NCI-H1930 (cell line): ENCODE measurements at places on chromosomes 2 and 18.

GRCh38 chr2:9114458-9114857 lies 92.2 kb upstream of the ASAP2 start:
- DNase-seq = no peak

DNA sequence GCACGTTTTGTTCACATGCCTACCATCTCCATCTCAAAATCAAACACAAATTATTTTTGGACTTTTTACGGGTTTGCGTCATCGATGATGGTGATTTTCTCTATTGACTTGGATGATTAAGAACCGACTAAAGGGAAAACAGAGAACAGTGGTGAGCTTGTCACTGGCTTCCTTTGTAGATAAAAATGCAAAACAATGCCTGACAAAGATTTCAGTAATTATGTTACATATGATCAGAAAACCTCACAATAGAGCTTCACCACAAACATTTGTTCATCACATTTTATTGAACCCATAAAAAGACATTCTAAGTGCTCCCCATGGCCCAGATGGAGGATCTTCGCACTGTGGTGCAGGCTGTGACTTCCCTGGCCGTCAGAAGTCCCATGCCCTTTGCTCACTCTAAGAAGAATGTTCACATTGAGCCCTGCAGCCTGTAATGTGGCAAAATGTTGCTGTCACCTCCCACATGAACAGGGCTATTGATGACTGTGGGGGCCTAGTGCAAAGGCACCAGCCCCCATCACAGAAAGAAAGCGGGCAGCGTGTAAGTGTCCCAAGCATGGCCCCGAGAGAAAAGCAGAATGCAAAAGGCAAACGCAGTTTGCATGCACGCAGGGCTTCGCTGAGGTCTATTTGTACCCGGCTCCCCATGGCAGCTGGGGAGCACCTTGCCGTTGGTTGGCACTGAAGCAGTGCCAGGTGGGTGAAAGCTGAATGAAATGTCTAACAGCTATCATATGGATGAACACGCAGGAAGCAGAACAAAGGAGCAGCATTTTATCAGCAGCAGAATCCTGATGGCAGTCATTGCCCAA lies 60.6 kb downstream of the BCL2 start:
- no peak for DNase-seq

GRCh38 chr2:24403832-24404212 lies 43.5 kb upstream of the ITSN2 start:
- DNase-seq = no peak

- DNase-seq = no peak
Measured at GRCh38 chr2:125979886-125980285, 676.1 kb upstream of the GYPC start.

GRCh38 chr2:106062627-106063026 lies 131.5 kb downstream of the UXS1 start:
- DNase-seq = no peak

DNA sequence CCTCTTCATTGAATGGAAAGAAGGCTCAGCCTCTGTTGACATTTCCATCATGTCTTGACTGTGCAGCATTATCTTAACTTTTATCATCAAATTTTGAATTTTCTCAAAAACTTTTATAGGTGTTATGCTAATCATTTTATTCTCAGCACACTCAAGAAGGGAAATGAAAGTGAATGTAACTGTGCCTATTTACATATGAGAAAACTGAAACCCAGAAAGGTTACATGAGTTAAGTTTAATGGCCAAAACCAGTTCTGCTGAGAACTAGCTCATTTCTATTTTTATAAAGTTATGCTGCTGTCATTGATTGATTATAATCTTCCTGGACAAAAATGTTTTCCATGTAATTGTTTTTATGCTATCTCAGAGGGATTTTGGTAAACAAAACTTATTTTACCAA lies 618.8 kb upstream of the NRXN1 start:
- DNase-seq = no peak

DNA sequence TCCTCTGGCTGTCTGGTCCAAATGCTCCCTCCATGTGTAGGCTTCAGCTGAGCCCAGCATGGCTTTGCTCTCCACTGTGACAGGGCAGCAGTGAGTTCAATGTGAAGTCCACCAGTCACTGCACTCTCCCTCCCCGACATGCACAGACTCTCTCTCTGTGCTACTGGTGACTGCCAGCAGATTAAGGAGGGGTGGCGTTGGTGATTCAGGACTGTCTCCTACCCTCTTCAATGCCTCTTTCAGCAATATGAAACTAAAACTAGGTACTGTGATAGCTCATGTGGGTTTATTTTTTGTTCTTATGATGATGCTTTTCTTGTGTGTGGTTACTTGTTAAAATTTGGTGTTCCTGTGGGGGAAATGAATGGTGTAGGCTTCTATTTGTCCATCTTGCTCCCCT lies 201.0 kb upstream of the RBMS1 start:
- DNase-seq = no peak

- no peak for DNase-seq
Measured at GRCh38 chr2:29368659-29369040, 253.4 kb downstream of the CLIP4 start.

DNA sequence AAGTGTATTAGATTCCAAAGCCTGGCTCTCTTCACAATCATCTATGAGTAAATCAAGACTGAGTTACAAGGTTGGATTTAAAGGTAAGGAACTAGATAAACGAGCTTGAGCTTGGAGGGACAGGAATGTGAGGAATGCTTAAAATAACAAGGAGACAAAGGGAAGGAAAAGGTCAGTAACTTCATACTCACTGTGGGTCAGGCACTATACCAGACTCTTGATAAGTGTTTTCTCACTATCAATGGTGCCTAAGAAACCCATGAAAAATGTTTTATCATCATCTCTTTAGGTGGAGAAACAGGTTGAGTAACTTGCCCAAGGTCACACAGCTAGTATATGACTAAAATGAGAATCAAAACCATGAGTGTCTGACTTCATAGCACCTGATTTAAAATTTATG lies 212.1 kb downstream of the CDH2 start:
- DNase-seq = no peak

DNA sequence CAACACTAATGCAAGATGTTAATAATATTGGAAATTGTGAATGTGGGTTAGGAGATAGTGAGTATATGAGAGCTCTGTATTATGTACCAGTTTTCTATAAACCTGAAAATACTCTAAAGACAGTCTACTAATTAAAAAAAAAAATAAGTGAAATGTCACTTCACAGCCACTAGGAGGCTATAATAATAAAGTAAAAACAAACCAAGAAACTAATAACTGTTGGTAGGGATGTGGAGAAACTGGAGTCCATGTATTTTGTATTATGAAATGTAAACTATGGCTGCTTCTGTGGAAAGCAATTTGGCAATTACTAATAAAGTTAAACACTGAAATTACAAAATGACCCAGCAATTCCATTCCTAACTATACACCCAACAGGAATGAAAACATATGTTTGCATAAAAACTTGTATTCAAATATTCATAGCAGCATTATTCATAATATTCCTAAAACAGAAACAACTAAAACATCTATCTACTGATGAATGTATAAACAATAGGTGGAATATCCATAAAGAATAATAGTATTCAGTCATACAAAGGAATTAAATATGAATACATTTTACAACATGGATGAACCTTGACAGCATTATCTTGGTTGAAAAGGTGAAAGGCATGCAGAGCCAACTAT lies 36.2 kb downstream of the CCDC178 start:
- DNase-seq = no peak

GRCh38 chr2:63614448-63614968 lies 25.7 kb downstream of the MDH1 start:
- DNase-seq = no peak

DNA sequence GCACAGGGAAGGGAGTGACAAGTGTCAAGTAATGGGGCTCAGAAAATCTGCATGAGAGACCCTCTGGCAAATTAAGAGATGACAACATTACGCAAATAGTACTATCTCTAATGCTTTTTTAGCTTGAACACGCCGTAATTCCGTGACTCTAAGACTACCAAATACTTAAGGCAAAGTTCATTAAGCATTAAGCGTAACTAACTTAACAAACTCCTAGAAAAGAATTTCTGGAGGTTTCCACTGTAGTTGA lies 1.2 kb downstream of the APOB start:
- DNase-seq = no peak

DNA sequence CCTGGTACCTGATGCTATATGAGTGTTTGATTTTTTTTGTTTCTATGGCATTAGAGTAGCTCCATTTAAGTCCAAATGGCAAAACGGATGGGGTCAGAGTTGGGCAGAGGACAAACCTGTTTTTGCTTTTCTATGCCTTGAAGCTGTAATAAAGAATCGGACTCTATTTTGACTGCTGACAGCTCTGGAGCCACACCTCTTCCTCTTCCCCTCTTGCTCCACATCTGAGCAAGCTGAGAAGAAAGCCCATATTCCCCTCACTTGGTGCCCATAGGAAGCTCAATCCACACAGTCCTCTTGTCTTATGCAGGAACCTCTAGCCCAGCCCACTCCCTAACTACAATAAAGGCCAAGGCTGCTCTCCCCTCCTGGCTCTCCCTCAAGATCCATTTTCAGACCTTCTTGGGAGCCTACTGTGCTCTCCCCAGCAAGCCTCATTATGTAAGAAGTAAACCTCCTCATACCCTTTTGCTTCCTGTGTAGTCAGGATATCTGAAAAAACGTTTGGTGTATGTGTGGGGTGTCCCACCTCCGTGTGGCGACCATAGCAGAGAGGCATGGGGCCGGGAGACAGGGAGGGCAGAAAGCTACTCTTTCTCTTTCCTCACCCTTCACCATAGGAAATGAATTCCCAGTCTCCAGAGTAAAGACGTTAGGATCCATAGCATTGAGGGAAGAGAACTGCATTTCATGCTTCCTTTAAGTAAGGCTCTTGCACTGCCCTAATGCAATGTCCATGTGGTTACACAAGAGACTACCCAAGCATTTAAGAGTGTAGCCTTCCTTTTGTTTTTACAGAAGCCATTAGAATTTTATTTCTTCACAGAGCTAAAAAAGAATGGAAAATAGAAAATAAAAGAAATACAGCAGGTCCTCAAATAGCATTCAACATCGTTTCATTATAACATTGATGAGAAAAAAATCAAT lies 41.9 kb upstream of the RAPGEF4 start:
- DNase-seq = no peak

GRCh38 chr2:63643486-63643885 lies 54.7 kb downstream of the MDH1 start:
- DNase-seq = no peak

DNA sequence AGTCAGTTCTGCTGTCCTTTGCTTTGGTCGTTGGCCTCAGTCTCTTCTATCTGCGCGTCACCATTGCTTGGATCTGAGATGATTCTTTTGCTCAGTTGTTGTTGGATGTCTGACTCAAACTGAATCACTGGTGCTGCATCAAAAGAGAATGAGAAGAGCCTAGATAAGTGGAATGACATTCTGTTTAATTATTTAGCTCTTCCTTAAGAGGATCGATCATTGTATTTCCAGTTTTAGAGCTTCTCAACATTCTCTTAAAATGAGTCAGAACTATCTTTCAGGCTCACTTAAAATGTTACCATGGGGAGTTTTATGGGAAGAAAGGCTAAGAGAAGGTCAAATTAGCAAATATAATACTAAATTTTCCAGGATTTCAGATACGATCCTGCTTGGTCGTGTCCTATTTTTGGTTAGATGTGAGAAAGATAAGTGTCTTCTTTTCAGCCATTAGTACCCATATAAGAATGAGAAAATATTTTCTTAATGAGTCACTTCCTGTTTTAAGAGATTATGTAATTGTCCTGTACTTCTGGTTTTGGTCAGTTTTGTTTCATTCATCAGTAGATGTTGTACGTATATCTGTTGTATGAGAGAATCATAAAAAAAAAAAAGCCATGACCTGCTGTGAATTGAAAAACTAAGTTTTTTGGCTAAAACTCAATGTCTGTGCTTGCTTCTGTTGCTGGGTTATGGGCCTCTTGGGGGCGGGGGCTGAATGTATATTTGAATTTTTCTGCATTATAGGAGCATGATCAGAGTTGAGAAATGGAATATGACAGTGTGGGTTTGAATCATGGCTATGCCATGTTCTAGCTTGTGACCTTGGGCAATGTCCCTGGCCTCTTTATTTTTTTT lies 31.6 kb upstream of the CASP10 start:
- DNase-seq = no peak

GRCh38 chr2:44358503-44358902 lies 2.8 kb downstream of the PREPL start:
- no peak for DNase-seq

DNA sequence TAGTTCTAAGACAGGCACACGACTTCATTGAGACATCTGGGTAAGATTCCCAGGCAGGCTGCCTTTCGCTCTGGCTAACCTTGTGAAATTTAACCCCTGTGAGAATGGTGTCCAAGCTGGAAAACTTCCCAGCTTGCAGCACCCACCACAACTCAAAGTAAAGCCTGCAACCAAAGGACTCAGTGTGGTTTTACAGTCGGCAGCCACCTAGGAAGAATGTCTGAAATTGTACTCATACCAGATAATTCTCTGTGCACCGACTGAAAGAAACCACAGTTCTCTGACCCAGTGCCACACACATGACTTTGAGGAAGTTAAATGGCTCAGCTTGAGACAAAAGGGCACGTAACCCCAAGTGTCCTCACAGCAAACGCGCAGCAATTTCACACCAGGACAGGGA lies 125.7 kb downstream of the RBMS1 start:
- DNase-seq = no peak

DNA sequence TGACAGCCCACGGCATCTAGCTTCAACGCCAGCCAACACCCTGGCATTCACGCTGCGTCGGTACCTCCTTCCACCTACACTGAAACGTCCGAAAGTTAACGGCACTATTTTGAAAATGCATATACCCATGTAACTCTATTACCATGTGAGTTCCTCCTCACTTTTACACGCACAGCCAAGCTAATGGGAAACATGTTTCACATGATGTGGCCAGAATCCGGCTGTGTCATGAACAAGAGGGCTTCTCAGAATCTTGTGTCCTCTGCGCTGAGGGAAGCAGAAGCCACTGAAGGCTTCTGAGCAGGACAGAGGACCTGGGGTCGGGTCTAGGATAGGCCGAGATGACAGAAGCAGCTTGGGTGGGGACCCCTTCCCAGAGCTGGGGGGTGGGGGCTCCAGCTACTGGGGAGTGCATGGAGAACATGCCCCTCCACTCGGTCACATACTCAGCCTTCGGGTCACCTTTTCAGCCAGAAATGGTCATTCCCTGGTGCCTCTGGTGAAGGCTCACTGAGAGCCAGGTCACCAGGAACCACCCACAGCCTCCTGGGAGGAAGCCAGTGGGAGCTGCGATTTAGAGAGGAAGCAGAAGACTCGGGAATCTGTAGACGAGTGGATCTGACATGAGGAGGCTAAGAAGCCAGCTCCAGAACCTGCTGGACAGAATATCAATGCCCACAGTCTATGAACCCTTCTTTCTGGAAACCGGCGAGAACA lies 41.5 kb downstream of the HDAC4 start:
- DNase-seq = no peak

- DNase-seq = no peak
Measured at GRCh38 chr2:173059971-173060461, 15.6 kb upstream of the MAP3K20 start.

GRCh38 chr2:19525313-19525712 lies 166.9 kb upstream of the OSR1 start:
- no peak for DNase-seq

GRCh38 chr2:12587729-12588522 lies 128.8 kb upstream of the TRIB2 start:
- DNase-seq = no peak
